ENCODE measurements at places on chromosomes 16 and 17.

- DNase-seq, result no peak
Observed at GRCh38 chr17:35052241-35052610, 11.3 kb downstream of the RFFL start.

GRCh38 chr17:10195090-10195805 lies 3.2 kb downstream of the GAS7 start:
- DNase-seq, result no peak

DNA sequence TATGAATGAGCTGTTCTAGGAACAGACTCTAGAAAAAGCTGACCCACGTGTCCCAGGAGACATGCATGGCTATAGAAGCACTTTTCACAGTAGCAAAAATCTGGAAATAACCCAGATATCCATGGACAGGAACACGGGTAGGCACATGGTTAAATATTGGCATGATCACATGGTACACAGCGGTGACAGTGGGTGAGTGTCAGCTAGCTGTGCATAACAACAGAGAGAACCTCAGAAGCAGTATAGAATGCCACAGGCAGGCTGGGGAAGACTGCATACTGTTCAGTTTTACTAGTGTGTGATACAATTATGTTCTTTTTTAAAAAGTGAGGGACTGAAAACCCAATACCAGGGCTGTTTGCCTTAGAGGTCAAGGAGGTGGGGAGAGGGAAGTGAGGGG lies 31.4 kb downstream of the EPN2 start:
- no peak for DNase-seq

- no peak for DNase-seq
Observed at GRCh38 chr16:10876315-10876714, 687 bp upstream of the CIITA start.

DNA sequence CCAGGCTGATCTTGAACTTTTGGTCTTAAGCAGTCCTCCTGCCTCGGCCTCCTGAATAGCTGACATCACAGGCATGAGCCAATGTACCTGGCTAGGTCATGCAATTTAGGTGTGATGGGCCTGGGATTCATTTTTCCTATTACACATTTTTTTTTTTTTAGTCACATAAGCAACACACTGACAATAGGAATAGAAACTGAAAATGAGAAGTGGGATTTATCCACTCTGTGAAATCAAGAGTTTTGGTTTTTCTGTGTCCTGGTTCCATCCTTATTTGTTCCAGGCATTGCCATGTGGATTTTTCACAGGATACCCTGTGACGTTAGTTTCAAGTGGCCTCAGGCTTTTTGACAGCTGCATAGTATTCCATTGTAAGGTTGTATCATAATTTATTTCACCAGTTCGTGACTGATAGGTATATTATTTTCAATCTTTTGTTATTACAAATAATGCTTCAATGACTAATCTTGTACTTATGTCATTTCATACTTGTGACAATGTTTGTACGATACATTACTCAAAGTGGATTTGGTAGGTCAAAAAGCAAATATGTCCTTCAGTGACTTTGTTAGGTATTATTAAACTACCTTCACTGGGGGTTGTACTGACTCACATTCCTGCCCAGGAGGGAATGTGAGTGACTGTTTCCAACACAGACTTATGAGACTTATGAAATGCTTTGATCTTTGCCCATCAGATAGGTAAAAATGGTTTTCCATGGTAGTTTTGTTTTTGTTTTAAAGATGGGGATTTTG lies 10.6 kb downstream of the ADCY7 start:
- DNase-seq, result no peak

- no peak for DNase-seq
Observed at GRCh38 chr16:15434079-15434424, 336 bp upstream of the BMERB1 start.

Measured in CD4-positive, alpha-beta T cell treated with Interleukin-1 beta for 1 hour (primary cell).